ENCODE measurements at places on chromosomes 7 and 10. TPM values are rescaled to one million over a fixed set of nuclear protein-coding genes. Genes with fewer than 3 reads are reported as not detected.

The MYO3A gene
- 4.5 TPM for total RNA-seq

DNA sequence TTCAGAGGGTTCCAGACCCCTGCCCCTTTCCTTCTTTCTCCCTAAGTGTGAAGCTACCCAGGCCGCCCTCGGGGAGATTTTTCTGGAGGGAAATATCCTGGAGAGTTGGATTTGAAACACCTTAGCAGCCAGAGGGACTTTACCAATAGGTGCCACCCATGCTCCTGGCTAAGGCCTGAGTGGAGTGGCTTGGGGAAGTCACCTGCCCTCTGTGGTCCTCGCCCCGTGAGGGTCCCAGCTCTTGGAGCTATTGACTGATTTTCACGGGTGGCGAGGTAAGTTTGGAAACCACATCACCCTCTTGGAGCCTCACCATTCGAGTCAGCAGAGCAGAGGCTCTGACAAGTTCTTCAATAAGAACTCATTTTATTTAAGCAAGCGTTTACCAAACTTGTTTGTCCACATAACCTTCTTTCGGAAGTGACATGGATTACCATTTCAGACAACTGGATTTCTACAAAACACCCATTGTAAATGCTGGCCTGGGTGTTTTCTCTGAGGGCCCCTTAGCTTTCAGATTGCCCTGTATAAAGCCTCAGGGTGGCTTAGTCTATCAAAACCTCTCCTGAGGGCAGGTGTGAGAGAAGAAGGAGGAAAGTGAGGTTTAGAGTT, 20.4 kb downstream of the AQP1 start:
- no peak for DNase-seq

DNA sequence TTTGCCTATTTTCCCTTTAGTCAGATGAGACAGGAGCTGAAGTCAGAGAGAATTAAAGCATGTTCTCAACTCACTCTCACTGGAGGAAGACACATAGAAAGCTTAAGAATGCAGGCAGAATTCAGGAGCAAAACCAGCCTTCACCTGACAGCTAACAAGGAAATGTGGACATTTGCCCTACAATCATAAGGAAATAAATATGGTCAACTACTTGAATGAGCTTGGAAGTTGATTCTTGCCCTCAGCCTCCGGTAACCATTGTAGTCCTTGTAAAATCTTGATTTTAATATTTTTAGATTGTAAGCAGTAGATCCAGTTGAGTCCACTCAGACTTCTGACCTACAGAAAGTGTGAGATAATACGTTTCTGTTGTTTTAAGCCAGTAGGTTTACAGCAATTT, 752.5 kb upstream of the ZWINT start:
- DNase-seq, result no peak

GRCh38 chr7:125592331-125592730, 662.7 kb upstream of the POT1 start:
- DNase-seq, result no peak

DNA sequence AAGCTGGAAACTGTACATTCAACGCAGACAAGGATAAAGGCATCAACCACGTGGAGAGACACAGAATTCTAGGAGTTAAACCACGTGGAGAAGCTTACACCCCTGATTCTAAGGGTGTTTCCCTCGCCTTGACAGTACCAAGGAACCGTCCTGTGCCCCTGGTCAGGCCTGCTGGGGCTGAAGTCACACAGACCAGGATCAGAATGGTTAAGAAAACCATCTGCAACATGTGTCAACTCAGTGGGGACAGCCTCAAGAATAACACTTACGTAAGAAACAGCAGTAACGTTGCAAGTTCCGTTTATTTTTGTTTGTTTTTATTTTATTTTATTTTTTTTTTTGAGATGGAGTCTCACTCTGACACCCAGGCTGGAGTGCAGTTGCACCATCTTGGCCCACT, 55.6 kb downstream of the CHST15 start:
- no peak for DNase-seq
